ENCODE measurements at places on chromosomes 2 and 18.

- peak; percentile 20 for DNase-seq
Observed at GRCh38 chr2:203909261-203909967, 27.1 kb upstream of the ICOS start.

GRCh38 chr2:44964752-44965236, 23.3 kb downstream of the SIX3 start:
- DNase-seq = peak; percentile 60

DNA sequence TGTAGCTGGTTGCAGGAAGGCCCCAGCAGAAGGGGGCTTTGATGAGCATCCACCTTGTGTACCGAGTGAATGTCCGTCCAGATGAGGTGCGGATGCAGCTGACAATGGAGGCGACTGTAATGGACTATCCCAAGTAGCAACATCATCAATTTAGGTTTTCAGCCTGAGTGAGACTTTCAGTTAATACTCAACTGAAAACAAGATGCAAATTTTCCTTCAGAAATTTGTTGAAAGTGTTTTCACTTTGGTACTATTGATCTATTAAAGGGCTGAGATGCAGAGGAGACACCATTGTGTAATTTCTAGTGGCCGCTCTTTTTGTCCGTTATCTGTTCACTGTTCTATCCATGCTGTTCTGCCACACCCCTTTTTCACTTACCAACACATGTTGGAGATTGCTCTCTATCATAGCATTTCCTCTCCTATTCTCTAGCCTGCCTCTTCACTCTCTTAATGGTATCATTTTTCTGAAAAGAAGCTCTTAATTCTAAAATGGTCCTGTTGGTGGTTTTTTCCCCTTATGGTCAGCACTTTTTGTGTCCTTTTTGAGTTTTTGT, 12.0 kb upstream of the CASP8 start:
- no peak for DNase-seq

- DNase-seq = no peak
Observed at GRCh38 chr2:232870018-232870765, at the start of gene SNORC. Gene SNORC (plus strand): TSS chr2:232870264. CDS start chr2:232870342, 78 bp downstream.

GRCh38 chr2:208671886-208672680, 265.5 kb downstream of the PTH2R start:
- DNase-seq = no peak

GRCh38 chr18:69250305-69251151, 150.2 kb upstream of the DOK6 start:
- no peak for DNase-seq

DNA sequence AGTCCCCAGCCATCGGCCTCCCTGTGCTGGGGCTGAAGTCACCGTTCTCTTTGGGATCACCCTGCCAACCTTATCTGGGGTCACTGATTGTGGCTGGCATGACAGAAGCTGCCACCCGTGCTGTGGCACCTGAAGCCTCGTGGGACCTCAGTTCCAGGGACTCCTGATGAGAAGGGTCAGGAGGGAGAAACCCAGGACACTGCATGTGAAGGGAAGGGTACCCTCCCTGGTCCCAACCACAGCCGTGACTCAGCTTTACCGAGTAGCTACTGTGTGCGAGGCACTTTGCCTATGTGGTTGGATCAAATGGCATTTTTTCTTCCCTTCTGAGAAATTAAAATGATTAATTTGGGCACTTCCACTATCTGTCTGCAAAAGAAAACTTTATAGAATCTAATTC, 64.4 kb downstream of the SP110 start:
- DNase-seq = no peak

- DNase-seq = no peak
Observed at GRCh38 chr2:47265158-47265557, 110.0 kb upstream of the STPG4 start.

- peak; percentile 82 for DNase-seq
Observed at GRCh38 chr2:113324684-113325160, 46.0 kb upstream of the PAX8 start.

- DNase-seq = peak; percentile 13
Observed at GRCh38 chr2:64945973-64946768, 43.0 kb upstream of the SLC1A4 start.

DNA sequence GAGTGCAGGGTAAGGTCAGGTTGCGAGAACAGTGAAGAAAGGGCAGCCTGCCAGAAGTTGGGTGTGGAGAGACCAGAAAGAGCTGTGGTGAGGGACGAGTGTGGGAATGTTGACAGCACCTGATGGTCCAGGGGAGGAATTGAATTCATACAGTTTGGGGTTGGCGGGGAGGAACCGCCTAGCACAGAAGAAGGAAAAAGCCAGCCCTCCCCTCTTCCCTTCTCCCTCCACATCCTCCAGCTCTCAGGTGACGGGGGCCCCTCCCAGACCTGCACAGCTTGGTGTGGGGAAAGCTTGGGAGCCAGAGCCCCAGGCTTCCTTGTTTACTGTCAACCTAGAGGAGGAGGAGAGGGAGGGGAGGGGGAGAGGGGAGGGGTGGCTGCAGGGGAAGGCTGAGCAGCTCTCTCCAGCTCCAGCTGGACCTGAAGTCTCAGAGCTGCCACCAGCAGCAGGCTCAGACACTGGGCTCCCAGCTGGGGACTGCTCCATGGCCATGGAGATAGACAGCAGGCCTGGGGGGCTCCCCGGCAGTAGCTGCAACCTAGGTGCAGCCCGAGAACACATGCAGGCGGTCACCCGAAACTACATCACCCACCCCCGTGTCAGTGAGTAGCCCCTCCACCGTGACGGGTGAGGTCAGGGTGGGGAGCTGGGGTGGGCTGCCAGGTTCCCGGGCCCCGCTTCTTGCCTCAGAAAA, at the start of gene ATP6V1B1:
Gene ATP6V1B1, plus strand, starts transcription at position 433 of the 697 bp plus-strand sequence. Its CDS starts 55 bp downstream, at position 488.
- DNase-seq = no peak

GRCh38 chr2:97645112-97645694, 659 bp upstream of the COX5B start:
- DNase-seq = peak; percentile 24

GRCh38 chr2:62450716-62451191, 55.2 kb downstream of the TMEM17 start:
- DNase-seq = no peak
